Stimulated activated CD4-positive, alpha-beta T cell treated with anti-CD3 and anti-CD28 coated beads, Interleukin-2, amount 100 ng/mL, for 48 hours (primary cell): ENCODE measurements at places on chromosomes 3 and 15.

- DNase-seq, result no peak
Measured at GRCh38 chr15:64906402-64906801, 5.3 kb upstream of the ANKDD1A start.

DNA sequence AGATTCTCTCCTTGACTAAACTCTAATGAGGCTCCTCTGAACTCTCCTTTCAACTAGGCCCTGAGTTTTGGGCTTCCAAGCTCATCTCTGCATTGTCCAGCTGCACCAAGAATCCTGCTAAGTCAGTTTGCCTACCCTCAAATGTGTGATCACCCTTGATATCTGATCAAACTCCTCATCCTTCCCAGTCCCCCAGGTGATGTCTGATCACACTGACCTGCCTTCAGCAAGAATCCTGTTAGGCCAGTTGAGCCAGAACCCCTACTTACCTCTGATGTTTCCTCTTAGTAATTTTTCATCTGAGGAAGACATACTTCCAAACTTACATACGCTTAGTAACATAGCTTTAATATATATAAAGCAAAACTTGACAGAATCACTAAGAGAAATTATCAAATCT lies 28.8 kb downstream of the SUMF1 start:
- DNase-seq, result no peak

- DNase-seq, result no peak
Measured at GRCh38 chr3:127615631-127616305, 13.2 kb upstream of the PODXL2 start.

GRCh38 chr3:190589326-190589725 lies 75.4 kb downstream of the IL1RAP start:
- no peak for DNase-seq

DNA sequence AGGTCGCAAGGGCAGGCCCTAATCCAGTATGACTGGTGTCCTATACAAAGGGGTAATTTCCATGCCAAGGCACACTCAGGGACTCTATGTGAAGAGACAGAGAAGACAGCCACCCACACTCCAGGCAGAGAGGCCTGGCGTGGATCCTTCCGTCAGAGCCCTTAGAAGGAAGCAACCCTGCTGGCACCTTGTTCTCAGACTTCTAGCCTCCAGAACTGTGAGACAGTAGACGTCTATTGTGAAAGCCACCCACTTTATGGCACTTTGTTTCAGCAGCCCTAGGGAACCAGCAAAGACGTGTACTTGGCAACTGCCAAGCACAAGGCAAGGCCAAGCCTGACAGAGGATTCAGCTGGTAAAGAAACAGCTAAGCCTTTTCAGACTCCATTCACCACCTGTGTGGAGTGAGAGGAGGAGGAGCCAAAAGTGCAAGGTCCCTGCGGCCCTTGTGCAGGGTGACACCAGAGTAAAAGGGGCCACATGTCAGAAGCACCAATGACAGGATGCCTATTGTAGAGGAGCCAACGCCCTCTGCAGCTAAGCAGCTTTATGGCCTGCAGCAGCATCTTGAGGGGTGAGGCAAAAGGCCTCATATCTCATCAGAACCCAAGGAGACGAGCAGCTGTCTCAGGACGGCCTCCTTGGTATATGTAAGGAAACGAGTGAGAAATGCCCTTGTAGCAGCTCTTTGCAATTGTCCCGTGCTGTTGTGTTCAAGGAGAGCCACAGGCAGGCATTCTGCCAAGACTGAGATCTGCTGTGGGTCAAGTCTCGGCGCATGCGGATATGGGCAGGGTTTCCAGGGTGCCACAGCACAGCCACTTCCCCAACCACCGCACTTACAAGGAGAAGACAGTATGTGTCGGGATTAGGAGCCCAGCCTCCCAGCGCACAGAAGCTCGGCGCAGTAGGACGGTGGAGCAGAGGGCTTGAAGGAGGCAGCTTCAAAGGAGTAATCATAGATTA lies 121.5 kb upstream of the LIPC start:
- no peak for DNase-seq
